ENCODE measurements at places on chromosomes 7 and 10.

- H3K27ac ChIP-seq: no peak overlapping the region
- no peaks in the 10 kb centered on the region for H3K27me3 ChIP-seq
- H3K36me3 ChIP-seq: no peaks in the 10 kb centered on the region
- H3K4me1 ChIP-seq: no peaks in the 10 kb centered on the region
- peak; percentile 40 for DNase-seq
Observed at GRCh38 chr10:101602761-101603398, 14.8 kb downstream of the DPCD start.

GRCh38 chr10:78911533-78912340 lies 157.0 kb upstream of the ZMIZ1 start:
- DNase-seq: no peak
- H3K27me3 ChIP-seq: no peaks in the 10 kb centered on the region
- peaks cover 6% of the 10 kb centered on the region for H3K4me1 ChIP-seq
- no peak overlapping the region for H3K4me3 ChIP-seq

- no peak for DNase-seq
- H3K27ac ChIP-seq: no peak overlapping the region
- no peaks in the 10 kb centered on the region for H3K36me3 ChIP-seq
- no peaks in the 10 kb centered on the region for H3K27me3 ChIP-seq
Observed at GRCh38 chr10:27355918-27356573, 115.4 kb upstream of the ACBD5 start.

DNA sequence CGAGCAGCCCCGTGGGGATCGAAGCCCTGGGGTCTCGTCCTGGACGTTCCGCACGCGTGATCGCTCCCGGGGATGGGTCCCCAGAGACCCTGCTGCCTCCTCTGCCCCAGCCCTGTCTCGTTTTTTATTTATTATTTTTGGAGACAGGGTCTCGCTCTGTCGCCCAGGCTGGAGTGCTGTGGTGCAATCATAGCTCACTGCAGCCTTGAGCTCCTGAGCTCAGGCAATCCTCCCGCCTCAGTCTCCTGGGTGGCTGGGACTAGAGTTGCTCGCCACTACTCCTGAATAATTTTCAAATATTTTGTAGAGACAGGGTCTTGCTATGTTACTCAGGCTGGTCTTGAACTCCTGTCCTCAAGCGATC lies 319 bp upstream of the STX1A start:
- H3K27me3 ChIP-seq: no peaks in the 10 kb centered on the region
- no peak overlapping the region for H3K4me3 ChIP-seq
- no peaks in the 10 kb centered on the region for H3K36me3 ChIP-seq
- no peak for DNase-seq
- H3K4me1 ChIP-seq: peaks cover 12% of the 10 kb centered on the region
- no peak overlapping the region for H3K27ac ChIP-seq

Measured in GM12878 (cell line).